ENCODE measurements at places on chromosomes 2 and 18.

DNA sequence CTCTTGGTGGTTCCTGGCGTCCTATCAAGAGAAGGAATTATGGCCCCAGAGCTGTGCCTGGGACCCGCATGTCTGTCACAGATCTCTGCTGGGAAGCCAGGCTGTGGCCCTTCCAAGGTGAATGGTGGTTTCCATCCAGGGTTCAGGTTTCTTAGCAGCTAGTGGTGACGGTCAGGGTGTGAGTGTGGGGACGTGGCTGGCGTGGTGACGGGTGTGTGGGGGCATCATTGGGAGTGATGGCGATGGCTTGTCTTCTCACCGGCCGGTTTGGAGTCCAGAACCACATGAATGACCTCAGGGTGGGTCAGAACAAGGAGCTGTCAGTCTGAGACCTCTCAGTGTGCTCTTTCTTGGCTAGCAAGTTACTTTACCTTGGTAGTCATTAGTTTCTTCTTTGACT is 52.6 kb downstream of the AGAP1 start:
- no peak overlapping the region for H3K27ac ChIP-seq
- no peak overlapping the region for H3K4me3 ChIP-seq
- no peaks in the 10 kb centered on the region for H3K4me1 ChIP-seq
- H3K36me3 ChIP-seq = no peaks in the 10 kb centered on the region
- DNase-seq = no peak

DNA sequence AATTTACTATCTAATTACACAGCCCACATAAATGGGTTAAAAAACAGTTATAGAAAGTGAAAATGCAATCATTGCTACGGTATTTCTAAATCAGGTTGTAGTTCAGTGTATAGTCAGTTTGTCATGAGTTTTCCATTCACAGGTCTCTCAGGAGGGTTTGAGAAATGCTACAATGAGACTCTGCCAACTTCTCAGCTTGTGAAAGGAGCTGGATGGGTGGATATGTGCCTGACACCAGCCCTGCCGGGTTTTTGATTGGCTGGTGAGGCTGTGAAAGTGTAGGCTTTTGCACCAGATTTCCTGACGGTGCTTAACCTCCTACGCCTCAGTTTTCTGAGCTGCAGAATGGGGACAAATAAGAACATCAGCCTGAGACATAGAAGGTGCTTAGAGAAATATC is 102.6 kb upstream of the SMIM21 start:
- H3K36me3 ChIP-seq = no peaks in the 10 kb centered on the region
- H3K27me3 ChIP-seq = peaks cover 13% of the 10 kb centered on the region
- H3K27ac ChIP-seq = no peak overlapping the region
- no peak for DNase-seq
- H3K4me1 ChIP-seq = peaks cover 20% of the 10 kb centered on the region

DNA sequence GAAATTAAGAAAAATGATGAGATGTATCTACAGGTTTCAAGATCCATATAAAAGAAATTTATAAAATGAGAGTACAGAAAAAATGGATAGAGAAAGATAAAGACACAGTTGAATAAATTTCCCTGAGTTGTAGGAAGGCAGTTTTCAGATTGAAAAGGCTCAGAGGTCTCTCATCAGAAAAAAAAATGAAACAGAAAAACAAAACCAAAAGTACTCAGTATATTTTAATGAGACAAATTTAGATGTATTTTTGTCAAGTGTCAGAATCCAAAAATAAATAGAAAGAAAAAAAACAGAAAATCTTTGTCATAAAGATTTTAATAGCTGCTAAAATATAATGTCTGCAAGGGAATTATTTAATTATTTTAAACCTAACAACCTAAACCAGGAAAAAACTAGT is 520.5 kb downstream of the KCNJ3 start:
- no peak overlapping the region for H3K4me3 ChIP-seq
- H3K4me1 ChIP-seq = no peaks in the 10 kb centered on the region
- no peaks in the 10 kb centered on the region for H3K27me3 ChIP-seq

- no peaks in the 10 kb centered on the region for H3K36me3 ChIP-seq
- no peak for DNase-seq
- no peak overlapping the region for H3K27ac ChIP-seq
- no peaks in the 10 kb centered on the region for H3K27me3 ChIP-seq
Measured at GRCh38 chr2:240596080-240596460, 9.5 kb downstream of the CAPN10 start.

- DNase-seq = no peak
- H3K27ac ChIP-seq = no peak overlapping the region
- no peaks in the 10 kb centered on the region for H3K4me1 ChIP-seq
- H3K4me3 ChIP-seq = no peak overlapping the region
- H3K27me3 ChIP-seq = peaks cover 2% of the 10 kb centered on the region
Measured at GRCh38 chr2:136357007-136357380, 239.0 kb upstream of the CXCR4 start.

DNA sequence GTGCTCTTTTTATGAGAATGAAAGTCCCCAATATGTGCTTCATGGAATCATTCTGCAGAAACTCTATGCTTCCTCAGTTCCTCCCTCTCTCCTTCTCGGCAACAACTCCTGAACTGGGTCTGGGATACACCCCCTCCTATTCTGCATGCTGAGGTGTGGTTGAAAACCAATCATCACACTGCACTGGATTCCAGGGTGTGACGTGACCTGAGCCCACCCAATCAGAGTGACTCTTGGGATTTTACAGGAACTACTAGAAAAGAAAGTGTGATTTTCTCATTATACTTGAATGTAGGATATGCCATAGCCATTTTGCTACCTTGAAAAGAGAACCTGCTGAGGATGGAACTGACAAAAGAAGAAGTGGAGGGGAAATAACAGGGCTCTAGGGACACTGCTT is 36.3 kb downstream of the ACVR1 start:
- H3K4me1 ChIP-seq = peaks cover 67% of the 10 kb centered on the region
- H3K27me3 ChIP-seq = peaks cover 4% of the 10 kb centered on the region
- H3K36me3 ChIP-seq = peaks cover 6% of the 10 kb centered on the region
- DNase-seq = no peak
- peak overlapping the region; percentile 92 for H3K27ac ChIP-seq
- H3K4me3 ChIP-seq = peak overlapping the region; percentile 82

GRCh38 chr2:147086715-147087114 is 758.1 kb upstream of the ACVR2A start:
- no peak overlapping the region for H3K27ac ChIP-seq
- H3K36me3 ChIP-seq = no peaks in the 10 kb centered on the region
- no peak overlapping the region for H3K4me3 ChIP-seq
- no peaks in the 10 kb centered on the region for H3K27me3 ChIP-seq

DNA sequence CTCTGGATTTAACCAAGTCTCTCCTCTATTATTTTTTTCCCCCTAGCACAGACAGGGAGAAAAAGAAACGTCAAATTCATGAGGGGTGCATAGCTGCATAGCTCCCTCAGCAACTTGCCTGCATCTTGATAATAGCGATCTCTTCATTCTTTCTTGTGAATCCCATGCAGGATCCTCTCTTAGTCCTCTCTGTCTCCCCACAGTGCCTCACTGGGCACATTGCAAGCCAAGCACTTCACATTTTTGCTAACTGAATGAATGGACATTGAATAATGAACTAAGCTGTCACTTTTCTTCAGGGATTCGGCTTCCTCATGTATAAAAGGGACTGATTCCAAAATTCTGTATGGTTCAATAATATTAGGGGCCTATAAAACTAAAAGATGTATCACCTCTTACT is 2.9 kb upstream of the EPB41L3 start:
- no peak overlapping the region for H3K27ac ChIP-seq
- H3K4me3 ChIP-seq = no peak overlapping the region
- H3K4me1 ChIP-seq = no peaks in the 10 kb centered on the region

DNA sequence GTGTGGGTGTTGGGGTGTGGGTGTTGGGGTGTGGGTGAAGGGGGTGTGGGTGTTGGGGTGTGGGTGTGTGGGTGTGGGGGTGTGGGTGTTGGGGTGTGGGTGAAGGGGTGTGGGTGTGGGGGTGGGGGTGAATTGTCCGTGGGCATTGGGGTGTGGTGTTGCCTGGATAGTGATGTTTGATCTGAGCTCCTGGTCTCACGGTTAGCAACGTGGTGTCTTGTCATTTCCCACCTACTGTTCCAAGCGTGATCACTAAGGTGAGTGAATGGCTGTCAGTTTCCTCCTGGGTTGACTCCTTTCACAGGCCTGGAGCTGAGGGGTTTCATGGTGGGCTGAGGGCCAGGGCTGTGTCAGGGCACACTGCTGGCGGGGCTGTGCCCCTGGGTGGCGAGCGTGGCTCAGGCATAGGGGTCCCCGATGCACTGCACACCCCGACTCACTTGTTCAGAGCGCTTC is 27.2 kb downstream of the RTP5 start:
- peaks cover 5% of the 10 kb centered on the region for H3K36me3 ChIP-seq
- H3K4me1 ChIP-seq = peaks cover 11% of the 10 kb centered on the region
- H3K27ac ChIP-seq = no peak overlapping the region
- DNase-seq = no peak
- H3K27me3 ChIP-seq = peaks cover 3% of the 10 kb centered on the region

DNA sequence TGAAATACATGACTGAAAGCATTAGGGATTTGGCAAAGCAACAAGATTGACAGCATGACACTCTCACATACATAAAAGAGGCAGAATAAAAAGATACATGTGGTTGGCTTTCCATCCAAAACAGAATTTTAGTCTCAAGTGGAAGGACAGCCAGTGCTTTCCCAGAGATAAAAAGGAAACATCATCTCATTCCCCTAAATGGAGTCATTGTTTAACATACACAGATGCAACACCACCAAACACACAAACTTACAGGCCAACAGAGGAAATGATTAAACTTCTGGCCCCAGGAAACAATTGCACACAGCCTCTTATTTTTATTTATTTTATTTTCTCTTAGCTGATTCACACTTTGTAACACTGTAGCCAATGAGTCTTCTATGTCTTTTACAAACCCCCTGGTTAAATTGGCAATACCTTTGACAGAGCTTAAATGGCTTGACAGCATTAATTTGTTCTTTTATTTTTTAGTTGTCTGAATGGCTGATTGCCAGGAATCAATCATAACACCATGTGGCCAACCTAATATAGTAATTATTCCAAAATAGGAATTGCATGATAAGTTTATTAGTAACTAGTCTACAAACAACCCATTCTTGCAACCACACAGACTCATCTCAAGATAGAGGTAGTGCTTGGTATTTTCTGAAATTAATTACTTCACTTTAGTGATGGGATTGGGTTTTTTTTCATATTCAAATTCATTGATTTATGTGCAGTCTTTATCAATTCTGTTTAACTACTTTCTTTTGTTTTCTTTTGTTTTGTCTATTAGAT is 190.5 kb downstream of the RND3 start:
- H3K4me3 ChIP-seq = no peak overlapping the region
- H3K27ac ChIP-seq = 0 out of 2 replicates have a peak overlapping the region, but pooled peaks have one; percentile 12
- peak; percentile 35 for DNase-seq
- H3K27me3 ChIP-seq = no peaks in the 10 kb centered on the region
- peaks cover 27% of the 10 kb centered on the region for H3K4me1 ChIP-seq

- peaks cover 7% of the 10 kb centered on the region for H3K4me1 ChIP-seq
- peaks cover 2% of the 10 kb centered on the region for H3K27me3 ChIP-seq
- H3K4me3 ChIP-seq = no peak overlapping the region
Measured at GRCh38 chr2:15160201-15160991, 400.7 kb downstream of the NBAS start.

- H3K27me3 ChIP-seq = no peaks in the 10 kb centered on the region
- 0 out of 2 replicates have a peak overlapping the region, but pooled peaks have one; percentile 24 for H3K27ac ChIP-seq
- peaks cover 36% of the 10 kb centered on the region for H3K4me1 ChIP-seq
- no peak for DNase-seq
Measured at GRCh38 chr2:101400048-101400447, 12.7 kb upstream of the CREG2 start.

- no peak overlapping the region for H3K27ac ChIP-seq
- H3K4me1 ChIP-seq = no peaks in the 10 kb centered on the region
- no peaks in the 10 kb centered on the region for H3K36me3 ChIP-seq
- DNase-seq = peak; percentile 16
- H3K27me3 ChIP-seq = no peaks in the 10 kb centered on the region
- no peak overlapping the region for H3K4me3 ChIP-seq
Measured at GRCh38 chr2:146623771-146624170, 1221.1 kb upstream of the ACVR2A start.

DNA sequence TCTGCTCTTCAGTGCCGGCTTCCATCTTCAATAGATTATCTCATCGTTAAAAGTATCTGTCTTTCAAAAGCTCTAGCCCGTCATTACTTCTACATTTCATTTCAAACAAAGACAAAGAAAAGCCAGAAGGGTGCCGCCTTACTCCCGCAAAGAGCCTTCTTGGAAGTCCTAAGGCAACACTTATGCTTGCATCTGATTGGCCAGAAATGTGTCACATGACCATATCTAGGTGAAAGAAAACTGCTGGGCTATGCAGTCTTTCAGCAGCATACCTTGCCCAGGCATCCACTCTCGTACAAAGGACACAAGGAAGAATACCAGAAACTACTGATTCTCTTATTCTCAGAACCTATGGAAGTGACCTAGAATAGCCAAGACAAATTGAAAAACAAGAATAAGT is 217.1 kb upstream of the SLC35G4 start:
- H3K4me3 ChIP-seq = no peak overlapping the region
- H3K36me3 ChIP-seq = no peaks in the 10 kb centered on the region
- H3K4me1 ChIP-seq = peaks cover 13% of the 10 kb centered on the region
- H3K27ac ChIP-seq = no peak overlapping the region

DNA sequence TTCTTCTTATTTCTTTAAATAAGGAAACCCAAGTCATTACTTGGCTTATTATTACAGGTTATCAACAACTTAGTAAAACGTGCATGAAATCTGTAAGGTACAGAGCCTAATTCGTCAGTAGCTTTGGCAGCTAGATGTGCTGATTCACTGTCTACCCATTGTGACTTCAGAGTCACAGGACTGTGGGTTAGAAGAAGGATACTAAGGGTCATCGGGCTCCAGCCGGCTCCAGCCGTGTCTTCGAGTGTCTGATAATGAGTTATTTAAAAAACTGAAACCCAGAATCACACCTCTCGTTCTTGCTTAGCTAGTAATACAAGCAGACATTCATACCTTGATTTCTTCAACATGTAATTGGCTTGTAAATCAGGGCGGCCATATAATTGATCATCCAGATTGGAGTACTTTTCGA is 170.5 kb downstream of the FMNL2 start:
- peaks cover 60% of the 10 kb centered on the region for H3K4me1 ChIP-seq
- H3K4me3 ChIP-seq = no peak overlapping the region
- no peaks in the 10 kb centered on the region for H3K36me3 ChIP-seq
- DNase-seq = no peak

DNA sequence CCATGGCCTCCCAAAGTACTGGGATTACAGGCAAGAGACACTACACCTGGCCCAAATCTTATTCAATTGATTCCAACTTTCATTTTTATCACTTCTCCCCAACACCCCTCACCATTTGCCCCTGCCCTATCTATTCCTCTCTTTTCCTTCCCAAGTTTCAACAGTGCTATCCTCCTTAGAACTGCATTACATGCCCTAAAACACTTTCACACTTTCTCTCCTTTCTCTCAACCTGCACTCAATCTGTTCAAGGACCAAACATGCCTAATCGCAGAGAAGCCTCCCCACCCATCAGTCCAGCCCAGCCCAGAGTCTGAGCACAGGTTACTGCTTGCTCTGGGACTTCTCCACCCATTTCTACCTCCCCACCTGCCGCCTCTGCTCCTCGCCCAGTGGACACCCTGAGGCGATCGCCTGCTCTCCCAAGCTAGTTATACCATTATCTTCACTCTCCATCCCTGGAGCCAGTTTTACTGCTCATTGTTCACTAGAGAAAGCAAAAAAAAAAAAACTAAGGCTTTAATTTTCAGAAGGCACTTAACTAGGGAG is 23.7 kb upstream of the DSG1 start:
- no peaks in the 10 kb centered on the region for H3K4me1 ChIP-seq
- H3K27me3 ChIP-seq = no peaks in the 10 kb centered on the region
- no peak overlapping the region for H3K4me3 ChIP-seq
- no peak for DNase-seq
- peaks cover 4% of the 10 kb centered on the region for H3K36me3 ChIP-seq
